ENCODE measurements at places on chromosomes 4 and X.

GRCh38 chrX:11766487-11766886 is 8.4 kb downstream of the MSL3 start:
- no peak for DNase-seq

DNA sequence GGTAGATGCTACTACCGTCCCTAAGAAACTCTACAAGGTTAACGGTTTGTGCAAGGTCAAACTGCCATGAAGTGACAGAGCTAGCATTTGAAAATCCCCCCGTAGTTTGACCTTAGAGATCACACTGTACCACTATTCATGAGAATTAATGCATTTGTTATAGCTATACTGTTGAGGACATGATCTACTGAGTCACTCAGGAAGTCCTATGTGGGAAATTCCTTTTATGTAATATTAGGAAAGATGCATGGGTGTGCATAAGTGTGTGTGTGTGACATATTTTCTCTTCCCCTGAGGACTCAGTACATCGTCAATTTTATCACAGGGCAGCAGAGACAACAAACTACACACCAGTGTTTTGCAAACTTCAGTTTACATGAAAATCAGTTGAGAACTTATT is 141.1 kb downstream of the FBXW7 start:
- DNase-seq: no peak

DNA sequence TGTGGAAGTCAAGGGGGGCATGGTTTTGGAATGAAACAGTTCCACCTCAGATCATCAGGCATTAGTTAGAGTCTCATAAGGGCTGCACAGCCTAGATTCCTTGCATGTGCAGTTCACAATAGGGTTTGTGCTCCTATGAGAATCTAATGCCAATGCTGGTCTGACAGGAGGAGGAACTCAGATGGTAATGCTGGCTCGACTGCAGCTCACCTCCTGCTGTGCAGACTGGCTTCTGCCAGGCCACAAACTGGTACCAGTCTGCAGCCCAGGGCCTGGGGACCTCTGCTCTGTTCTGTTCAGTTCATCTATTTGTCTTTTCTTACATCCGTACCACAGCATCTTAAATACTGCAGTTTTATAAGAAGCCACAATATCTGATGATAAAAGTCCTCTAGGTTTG is 12.2 kb upstream of the MSL3 start:
- DNase-seq: no peak

GRCh38 chr4:39062094-39062769 is at the start of gene KLHL5:
TSS of gene KLHL5 (plus strand) at chr4:39062232. CDS start at chr4:39062653, 421 bp downstream.
- DNase-seq: no peak

DNA sequence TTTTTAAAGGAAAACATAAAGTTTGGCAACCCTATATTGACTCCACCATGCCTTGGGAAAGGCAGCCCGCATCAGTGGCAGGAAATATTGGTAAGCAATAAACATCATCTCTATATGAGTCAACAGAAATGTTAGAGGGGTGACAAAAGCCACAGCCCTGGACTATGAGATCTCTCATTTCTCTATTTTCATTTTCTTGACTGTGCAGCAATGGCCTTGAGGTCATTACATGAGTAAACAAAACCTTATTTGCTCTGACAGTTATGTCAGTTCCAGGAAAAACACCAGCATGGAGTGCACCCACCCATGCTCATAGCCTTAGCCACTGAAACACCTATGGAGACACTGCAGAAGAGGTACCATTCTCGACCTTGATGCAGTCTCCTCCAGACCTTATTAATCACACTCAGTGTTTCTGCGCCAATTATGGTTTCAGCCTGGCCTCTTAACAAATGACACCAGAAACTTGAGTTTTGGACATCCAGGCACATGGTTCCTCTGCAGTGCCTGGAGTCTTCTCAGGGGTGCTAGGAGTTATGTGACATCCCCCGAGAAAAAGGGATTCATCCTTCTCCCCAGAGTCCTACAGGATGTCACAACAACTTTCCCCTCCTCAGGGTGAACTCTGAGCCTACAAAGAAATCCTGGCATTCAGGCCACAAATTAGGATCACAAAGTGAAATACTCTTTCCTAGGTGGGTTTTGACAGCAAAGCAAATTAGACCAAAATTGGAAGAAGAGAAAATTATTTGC is 16.0 kb upstream of the HPGD start:
- no peak for DNase-seq

GRCh38 chr4:188822698-188823097 is 683.5 kb downstream of the TRIML1 start:
- no peak for DNase-seq

DNA sequence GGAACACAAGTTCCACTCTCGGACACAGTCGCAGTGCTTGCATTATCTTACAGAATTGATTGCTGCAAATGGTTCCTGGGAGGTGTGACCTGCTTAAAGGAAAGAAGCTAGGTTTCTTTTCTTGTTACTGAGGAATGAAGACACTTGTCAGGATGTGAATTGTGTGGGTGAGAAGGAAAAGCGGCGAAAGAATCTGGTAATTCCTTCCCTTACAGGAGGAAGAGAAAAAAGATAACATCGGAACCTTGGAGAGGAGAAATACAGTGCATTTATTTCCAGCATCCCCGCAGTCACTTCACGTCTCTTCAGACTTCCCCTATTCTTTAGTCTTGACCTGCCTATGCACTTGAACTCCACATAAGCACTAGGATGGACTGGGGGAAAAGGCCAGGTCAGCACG is 389 bp upstream of the CCSER1 start:
- no peak for DNase-seq

GRCh38 chrX:42804524-42804923 is 26.6 kb upstream of the PPP1R2C start:
- DNase-seq: no peak

DNA sequence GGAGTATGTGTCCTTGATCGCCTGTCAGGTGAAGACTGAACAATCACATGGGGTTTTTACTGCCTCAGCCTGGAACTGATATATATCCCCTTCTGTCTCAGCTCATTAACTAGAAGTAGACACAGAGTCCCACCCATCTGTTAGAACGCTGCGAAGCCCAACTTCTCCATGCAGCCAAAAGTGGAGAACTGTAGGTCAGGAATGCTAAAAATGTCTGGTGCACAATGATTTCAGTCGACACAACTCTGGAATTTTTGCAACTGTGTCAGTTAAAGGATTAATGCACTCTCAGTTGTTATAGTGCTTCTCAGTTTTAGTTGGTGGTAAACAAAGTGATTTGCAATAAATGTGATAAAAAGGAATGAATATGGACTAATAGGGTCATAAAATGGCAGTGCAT is 287.2 kb downstream of the INPP4B start:
- no peak for DNase-seq

DNA sequence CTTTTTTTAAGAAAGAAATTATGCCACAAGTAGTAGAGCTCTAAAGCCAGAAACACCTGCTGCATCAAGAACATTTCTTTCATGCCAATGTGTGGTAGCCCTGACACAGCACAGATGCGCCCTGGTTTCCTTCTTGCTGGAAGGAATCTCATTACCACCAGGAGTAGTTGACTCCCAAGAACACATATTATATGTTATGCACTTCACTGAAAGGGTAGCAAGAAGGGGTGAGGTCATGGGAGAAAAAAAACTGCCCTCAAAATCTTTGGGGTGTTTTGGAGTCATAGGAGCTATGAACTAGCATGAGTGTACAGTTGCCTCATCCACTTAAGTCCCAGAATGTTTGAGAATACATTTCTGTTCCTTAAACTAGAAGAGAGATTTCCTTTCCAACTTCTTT is 185.8 kb upstream of the C1QTNF7 start:
- DNase-seq: no peak

DNA sequence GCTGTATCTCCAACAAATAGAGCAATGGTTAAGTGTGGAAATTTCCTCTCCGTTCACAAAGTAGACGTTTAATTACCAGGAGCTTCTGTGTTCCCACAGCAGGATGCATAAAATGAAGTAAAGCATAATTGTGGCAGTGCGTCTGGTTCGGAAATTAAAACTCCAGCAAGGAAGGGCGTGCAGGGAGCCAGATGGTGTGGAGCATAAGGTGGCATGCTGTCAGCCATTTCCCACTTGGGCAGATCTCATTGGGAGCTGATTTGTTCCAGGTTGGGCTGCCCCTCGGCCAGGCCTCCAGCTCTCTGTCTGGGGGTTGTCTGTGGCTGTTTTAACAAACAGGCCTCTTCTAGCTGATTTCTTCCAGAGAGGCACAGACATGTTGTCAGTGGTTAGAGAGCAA is 182.1 kb upstream of the CLNK start:
- no peak for DNase-seq

- DNase-seq: no peak
These were observed 592.5 kb downstream of the PCDH18 start for GRCh38 chr4:136939781-136940180.

- no peak for DNase-seq
These were observed 6.3 kb downstream of the PLP2 start for GRCh38 chrX:49177873-49178480.

DNA sequence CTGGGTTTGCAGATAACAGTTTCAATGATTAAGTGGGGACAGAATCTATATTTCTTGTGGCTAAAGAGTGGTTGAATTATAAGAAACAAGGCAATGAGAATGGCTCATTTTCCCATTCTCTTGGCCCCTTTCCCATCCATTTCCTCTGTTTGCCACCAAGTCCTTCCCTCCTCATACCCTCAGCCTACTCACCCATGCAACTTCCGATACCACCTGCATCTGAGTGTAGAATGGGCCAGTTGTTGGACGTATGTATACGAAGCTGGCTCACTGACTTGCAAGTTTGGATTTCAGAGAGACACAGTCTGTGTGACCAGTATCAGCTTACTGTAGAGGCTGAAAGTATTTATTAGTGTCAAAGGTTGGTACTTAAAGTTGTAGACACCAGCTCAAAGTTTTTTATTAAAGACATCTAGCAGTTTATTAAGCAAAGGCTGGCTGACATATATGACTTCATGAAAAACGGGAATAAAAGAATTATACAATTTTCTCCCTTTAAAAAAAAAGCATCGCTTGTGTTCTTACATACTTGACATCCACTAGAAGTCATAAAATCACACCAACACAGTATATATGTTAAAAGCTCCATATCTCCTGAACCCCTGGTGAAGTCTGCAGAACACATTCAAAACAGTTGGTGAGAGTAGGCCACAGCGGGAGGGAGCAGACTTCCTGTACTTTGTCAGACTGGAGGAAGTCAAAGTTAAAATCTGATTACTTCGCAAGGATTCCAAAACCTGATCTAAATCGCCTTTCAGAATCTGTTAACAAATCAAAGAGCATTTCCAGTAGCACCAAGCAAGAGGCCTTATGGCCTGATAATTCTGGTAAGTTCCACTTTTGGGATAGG is 22.4 kb upstream of the STIM2 start:
- no peak for DNase-seq

DNA sequence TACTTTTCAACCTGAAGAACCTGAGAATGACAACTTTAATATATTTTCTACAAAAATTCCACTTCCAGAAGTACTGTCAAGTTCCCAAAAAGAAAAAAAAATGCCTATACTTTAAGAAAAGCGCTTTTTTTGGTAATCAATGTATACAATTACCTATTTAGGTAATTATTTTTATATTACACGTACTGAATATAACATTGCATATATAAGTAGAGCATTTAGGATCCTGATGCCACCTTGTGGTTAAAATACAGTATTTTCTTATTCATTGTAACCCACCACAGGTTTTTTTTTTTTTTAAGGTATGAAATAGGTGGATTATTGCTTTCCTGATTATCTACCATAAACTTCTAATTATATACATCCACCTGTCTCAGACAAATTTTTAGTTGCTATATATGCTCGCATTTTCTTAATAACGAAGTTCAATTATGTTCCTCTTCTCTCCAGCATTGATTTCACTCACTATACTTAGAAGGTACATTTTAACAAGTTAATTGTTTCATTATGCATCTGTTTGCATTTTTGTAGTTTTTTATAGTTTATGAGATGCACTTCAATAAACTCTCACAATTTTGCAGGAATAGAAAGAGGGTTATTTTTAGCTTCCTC is 5.2 kb downstream of the MAP9 start:
- DNase-seq: no peak

GRCh38 chr4:141220271-141220670 is 424 bp upstream of the ZNF330 start:
- DNase-seq: no peak

GRCh38 chrX:43910012-43910411 is 27.8 kb upstream of the MAOB start:
- no peak for DNase-seq

GRCh38 chr4:79632114-79632513 is 224.1 kb upstream of the GK2 start:
- DNase-seq: no peak

DNA sequence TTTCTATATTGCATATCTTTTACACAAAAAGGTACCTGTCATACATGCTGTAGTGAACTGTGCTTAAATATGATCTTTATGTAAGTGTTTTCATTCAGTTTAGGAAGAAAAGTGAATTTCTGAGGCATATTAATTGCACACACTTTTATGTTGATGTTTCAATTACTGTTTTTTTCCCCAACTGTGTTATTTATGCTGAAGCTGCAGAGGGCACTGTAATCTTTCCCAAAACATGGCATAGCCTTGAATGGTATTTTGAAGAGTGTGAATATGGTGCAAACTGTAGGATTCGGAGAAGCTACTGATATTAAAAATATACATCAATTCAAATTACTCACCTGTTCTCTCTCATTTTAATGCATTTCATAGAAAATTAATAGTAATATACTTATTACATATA is 6.0 kb upstream of the CENPE start:
- no peak for DNase-seq
